Esophagus mucosa (tissue), 1 donor: ENCODE measurements at places on chromosomes 7 and 10.

- no peak for ATAC-seq
Measured at GRCh38 chr7:4665661-4666060, 16.4 kb upstream of the FOXK1 start.

- ATAC-seq: peak; percentile 66
Measured at GRCh38 chr10:72740528-72740927, 48.6 kb downstream of the MCU start.

- ATAC-seq: no peak
Measured at GRCh38 chr7:142867398-142868187, 12.7 kb downstream of the EPHB6 start.

DNA sequence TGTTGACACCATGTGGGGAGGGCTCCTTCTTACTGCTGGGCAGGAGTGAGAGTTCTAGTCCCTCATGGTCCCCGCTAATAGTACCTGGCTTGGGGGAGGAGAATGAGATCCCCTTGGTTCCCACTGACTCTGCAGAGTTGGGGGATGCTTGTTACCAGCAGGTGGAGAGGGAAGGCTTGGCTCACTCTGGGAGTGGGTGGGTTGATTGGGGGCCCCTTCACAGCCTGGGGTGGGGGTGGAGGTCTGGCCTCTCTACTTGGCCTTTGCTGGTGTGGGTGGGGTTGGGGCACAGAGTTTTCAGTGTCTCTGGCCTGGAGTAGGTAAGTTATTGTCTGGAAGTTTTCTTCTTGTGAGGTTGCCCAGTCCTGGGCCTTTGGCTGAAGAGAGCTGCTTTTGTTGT lies 31.9 kb downstream of the ADCY1 start:
- no peak for ATAC-seq

GRCh38 chr7:155598810-155599210 lies 45.7 kb upstream of the RBM33 start:
- ATAC-seq: peak; percentile 73

- ATAC-seq: no peak
Measured at GRCh38 chr10:52334595-52334994, 20.5 kb downstream of the DKK1 start.

DNA sequence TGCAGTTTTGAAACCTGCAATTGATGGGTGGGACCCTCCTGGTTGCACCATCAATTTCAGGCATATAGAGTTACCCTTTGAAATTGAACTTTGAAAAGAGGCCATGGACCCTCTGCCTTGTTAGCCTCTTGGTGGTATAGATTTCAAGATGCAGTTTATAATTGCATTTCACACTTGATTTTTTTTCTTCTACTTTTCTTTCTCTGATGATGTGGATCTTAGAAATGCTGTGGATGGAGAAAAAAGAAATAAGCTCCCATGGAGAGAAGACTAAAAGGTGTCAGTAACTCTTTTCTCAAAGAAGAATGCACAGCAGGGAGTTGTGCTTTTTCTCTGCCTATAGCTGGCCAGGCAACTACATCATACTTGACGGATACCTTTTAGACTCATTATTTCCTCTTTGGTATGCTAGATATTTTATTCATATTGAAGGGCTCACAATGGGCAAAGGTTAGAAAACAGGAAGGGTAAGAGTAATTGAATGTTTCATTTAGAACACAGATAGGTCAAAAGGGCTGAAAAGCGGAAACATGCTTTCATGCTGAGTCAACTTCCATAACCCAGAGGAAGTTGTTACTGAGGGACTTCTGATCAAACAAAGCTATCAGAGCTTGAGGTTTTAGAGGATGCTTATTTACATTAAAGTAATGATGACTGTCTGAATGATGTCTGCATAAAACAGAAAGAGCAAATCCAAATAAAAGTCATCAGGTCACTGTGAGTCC lies 773.2 kb upstream of the LRRN3 start:
- no peak for ATAC-seq

DNA sequence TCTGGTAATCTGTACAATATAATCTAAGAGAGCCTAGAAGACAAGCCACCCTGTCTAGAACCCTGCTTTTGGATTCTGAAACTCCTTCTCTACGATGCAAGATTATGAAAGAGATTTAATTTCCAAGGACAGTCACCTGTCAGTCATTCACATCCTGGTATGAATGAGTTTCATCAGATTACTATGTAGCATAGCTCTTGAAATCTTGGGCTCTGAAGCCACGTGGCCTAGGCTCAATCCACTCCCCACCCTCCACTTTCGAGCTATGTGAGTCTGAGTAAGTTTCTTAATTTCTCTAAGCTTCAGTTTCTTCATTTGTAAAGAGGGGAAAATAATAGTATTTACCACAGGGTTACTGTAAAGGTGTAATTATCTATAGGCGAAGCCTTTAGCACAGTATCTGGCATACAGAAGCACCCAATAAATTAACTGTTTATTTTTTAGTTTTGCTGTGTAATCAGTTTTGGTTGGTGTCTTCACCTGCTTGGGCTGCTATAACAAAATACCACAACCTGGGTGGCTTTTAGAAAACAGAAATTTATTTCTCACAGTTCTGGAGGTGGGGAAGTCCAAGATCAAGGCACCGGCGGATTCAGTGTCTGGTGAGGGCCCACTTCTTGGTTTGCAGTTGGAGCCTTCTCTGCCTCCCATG lies 71.3 kb downstream of the MYOF start:
- ATAC-seq: no peak

DNA sequence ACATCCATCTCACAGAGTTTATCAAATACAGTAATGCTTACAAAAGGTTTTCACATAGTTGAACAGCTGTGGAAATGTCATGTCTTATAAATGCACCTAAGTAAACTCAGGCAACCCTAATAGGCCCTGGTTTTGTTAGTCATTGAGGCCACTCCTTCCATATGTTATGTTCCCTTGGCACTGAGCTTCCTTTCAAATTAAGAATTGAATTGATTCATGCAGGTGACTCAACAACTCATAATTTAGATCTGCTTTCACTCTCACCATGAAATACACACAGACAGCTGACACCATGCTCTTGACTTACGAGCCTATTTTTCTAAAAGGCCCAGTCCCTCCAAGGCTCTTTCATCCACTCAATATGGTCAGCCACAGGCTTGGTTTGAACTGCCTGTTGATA lies 476.9 kb downstream of the KCNMA1 start:
- peak; percentile 89 for ATAC-seq

- ATAC-seq: peak; percentile 55
Measured at GRCh38 chr7:34900891-34901513, 136.3 kb downstream of the DPY19L1 start.

GRCh38 chr7:101557421-101557820 lies 71.7 kb downstream of the MYL10 start:
- ATAC-seq: no peak

DNA sequence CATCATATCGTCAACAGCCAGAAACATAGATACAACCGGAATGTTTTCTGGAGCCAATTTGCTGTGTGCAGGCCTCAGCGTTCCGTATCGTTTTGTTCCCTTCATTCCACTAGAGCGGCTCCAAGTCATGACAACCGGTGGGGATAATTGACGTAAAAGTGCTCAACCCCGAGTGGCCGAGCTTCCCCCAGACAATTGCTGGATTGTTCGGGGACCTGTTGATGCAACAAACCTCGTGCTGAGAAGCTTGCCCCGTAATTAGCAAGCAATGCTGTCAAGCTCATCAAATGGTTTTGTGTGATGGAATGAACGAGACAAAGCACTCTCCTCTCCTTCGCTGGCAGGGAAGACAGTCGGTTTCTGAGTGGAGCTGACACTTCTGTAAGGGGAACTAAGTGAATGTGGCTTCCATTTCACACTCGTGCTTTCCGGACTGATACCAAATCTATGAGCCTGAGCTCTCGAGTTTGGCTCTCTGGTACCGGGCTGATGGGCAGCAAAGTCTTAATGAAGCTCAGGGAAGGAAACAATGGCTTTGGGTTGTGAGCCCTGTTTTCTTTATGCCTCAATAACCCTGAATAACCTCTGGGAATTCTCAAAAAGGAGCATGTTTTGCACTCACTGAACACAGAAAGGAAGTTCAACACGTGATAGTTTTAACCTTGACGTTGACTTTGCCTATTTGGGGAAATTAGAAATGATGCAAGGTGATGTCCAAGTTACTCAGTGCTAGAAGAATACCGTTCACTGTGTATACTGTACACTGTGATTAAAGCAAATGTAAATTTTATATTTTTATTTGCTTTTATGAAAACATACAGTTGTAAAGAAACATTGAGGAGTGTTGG lies 220.5 kb downstream of the BAMBI start:
- no peak for ATAC-seq

DNA sequence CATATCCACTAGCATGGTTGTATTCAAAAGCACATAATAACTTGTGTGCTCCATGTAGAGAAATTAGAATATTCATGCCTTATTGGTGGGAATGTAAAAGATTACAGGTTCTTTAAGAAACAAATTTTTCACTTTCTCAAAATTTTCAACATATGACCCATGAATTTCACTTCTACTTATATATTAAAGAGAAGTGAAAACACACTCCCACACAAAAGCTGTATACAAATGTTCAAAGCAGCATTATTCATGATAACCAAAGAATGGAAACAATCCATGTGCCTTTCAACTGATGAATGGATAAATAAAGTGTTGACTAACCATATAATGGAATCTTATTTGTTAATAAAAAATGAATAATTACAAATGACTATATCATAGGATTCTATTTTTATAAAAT lies 694.5 kb upstream of the PCDH15 start:
- ATAC-seq: no peak

DNA sequence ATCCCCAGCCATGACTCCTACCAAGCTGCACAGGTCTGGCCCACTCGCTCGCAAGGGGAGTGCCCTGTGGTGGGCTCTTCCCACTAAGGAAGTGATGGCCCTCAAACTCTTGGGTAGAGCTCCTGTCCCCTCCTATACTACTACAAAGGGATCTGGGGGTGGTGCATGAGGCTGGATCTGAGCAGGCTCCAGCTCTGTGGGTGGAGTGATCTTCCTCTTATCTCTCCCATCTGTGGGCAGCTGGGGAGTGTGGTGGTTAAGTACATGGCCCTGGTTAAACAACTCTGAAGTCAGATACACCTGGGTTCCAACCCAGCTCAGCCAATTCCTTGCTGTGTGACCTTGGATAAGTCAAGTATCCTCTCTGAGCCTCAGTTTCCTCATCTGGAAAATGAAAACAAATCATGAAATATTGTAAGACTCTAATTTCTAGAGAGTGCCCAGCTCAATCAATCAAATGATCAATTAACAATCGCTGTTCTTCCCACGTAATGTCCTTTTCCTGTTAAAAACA lies 17.4 kb downstream of the DDIT4 start:
- ATAC-seq: no peak

DNA sequence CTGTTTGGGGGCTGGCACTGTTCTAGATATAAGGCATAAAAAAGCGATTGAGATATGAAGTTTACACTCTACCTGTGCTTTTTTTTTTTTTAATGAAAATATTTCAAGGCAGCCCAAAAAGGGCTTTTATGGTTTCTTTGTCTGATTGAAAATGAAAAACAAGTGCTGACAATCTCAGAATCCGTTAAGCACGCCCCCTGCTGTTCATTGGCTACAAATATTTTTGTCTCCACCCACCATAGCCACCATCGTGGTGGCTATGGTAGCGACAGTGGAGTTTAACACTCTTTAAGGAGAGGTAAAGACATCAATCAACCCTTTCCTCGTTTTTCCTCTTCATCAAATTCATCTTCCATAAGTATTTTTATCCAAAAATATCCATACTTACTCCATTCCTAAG lies 94.2 kb downstream of the CD36 start:
- no peak for ATAC-seq

DNA sequence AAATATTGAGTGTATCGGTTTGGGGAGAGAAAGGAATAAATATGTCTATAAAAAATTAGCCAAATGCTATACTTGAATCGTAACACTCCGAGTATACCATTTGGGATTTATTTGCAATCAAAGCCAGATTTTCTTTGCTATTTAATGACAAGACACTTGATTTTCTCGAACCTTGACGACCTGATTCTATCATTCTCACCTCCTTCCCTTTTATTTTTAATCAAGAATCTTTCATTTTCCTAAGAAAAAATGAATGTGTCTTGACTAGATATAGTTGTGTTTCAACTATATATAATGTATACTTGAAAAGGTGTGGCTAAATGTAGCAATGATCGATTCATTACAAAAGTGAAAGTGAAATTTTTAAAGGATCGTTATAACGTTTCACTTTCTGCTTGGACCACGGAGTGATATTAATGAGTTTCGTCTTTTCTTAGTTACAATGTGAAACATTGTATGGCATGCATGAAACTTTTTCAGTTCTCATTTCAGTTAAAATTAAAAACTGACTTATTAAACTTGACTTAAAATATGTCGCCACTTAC lies 562 bp downstream of the NUB1 start:
- no peak for ATAC-seq

GRCh38 chr7:20735346-20736065 lies 51.2 kb downstream of the SP8 start:
- no peak for ATAC-seq

- no peak for ATAC-seq
Measured at GRCh38 chr7:43781726-43782607, 23.5 kb downstream of the BLVRA start.

DNA sequence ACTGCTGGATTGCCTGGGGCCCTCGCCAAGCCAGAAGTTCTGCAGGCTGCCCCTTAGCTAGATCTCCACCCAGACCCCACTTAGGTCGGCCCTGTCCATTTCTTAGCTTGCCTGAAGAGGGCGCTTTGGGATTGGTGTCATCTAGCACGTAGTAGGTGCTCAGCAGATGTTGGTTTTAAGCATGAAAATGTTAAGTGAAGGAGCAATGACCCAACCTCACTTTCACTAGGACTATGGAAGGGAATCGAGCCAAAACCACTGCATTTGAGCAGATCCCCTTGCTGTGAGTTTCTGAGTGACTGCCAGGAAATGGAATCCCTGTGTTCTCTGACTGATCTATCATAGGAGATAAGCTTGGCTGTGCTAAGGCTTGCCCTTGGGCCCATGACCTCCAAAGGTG lies 131.7 kb upstream of the EEPD1 start:
- no peak for ATAC-seq

- ATAC-seq: no peak
Measured at GRCh38 chr7:28621369-28621841, 209.1 kb downstream of the CREB5 start.

DNA sequence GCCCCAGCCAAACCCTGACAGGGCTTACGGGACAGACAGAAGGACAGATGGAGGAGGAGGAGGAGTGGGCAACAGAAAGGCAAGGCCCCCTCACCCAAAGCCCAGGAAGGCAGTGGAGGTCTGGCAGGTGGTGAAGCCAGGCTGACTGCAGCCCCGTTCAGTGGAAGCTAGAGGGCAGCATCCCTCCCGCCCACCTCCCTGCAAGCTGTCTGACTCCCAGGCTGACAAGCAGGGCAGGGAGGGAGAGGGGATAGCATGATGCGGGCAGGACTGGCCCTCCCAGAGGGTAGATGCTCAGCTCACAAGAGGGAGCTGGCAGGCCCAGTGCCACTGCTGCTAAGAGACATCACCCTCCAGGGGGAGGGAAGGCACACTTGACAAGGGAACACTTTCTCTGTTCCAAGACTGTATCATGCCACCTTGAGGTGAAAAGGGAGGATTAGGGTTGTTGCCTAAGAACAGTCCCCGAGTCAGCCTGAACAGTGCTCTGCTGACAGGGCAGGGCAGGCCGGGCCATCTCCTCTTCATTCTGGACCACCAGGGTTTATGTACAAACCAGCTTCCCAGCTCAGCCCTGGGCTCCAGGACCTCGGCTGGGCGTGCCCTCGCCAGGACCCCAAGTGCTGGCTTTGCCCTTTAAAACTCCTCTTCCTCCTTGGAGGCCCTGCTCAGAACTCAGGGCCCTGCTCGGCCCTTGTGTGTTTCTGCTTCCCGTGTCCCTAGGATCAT lies 61.8 kb downstream of the RASGEF1A start:
- ATAC-seq: peak; percentile 14

GRCh38 chr7:26508917-26509316 lies 217.3 kb downstream of the SNX10 start:
- ATAC-seq: no peak

- no peak for ATAC-seq
Measured at GRCh38 chr10:3502673-3503072, 282.3 kb downstream of the KLF6 start.

GRCh38 chr7:95113590-95113989 lies 206.2 kb downstream of the PPP1R9A start:
- ATAC-seq: no peak
